ENCODE measurements at places on chromosomes 1 and 21.
A peak's percentile ranks its signal among the peaks of the same experiment; 100 is the strongest.

DNA sequence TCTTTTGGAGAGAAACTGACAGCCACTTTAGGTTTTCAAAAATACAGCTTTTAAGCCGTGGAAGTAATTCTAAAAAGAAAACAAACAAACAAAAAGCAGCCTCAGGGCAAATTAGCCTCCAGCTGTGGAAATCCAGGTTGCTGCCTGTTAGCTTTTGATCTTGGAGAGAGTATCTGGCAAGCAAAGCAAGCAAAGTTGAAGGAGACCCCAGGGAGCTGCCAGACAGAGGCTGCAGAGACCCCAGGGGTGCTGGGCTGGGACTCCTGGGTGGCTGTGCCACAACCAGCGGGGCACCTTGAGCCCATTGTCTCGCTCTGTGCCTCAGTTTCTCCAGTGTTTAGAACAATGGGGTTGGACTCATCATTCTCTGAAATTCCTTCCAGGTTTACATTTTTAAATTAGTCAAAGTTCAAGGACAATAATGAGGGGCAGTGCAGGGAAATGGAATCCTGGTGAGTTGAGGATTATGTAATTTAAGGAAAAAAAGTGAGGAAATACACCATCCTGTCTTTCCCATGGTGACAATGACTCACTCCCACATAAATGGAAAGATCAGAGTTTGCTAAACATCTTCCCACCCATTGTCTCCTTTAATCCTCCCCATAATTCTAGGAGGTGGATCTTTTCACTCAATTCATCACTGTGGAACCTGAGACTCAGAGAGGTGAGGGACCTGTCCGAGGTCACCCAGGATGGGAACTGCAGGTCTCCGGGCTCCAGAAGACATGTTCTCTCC lies 480.5 kb downstream of the MATN1 start:
- DNase-seq: no peak

- DNase-seq: no peak
These were observed 17.8 kb upstream of the NFASC start for GRCh38 chr1:204852854-204853253.

DNA sequence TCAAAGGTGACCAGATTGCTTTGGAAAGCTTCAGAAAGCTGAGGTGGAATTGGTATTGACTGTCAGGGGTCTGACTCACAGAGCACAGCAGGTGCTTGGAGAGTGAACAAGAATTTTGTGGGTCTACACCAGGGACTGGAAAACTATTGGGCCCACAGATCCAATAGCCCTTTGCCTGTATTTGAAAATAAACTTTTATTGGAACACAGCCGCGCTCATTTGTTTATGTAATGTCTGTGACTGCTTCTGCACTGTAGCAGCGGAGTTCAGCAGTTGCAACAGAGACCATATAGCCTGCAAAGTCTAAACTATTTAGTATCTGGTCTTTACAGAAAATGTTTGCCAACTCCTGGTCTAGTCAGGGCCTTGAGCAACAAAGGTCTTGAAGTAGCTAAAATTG lies 315.6 kb downstream of the NFIA start:
- DNase-seq: no peak

- DNase-seq: no peak
These were observed 35.0 kb downstream of the GALNT2 start for GRCh38 chr1:230102046-230102445.

DNA sequence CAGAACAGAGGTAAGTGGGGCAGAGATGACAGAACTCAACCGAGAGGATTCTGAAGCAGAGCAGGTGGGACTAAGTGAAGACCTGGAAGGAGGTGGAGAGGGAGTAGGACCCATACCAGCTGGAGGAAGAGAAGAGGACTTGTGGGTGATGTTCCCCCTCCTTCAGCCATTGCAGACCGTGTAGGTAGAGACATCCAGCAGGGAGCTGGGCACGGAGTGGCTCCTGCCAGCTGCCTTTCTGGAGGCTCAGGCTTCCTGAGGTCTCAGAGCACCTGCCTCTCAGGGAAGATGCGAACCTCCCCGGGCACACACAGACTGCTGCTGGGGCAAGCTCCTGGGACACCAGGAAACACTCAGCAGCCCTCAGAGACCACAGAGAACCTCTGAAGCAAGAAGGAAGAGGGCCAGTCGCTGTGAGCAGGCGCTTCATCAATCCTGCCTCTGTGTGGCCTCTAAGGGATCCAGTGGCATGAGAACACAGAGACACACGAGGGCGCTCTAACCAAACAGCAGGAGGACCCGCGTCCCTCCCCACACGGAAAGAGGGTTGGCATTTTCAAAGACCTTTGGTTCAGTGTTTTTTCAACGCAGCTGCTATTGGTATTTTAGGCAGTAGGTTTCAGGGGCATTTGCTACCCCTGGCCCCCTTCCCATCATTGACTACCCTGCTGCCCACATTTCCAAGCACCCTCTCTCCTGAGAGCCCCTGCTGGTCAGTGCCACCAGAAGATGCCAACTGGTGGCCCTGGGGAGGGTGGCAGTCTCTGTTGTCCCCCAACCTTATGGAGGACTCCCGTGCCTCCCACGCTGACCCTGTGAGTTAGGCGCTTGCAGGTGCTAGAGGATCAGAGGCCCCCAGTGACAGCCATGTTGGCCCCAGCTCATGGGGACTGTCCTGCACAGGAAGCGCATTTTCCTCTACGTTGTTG lies 89.6 kb upstream of the EDN2 start:
- peak; percentile 62 for DNase-seq

DNA sequence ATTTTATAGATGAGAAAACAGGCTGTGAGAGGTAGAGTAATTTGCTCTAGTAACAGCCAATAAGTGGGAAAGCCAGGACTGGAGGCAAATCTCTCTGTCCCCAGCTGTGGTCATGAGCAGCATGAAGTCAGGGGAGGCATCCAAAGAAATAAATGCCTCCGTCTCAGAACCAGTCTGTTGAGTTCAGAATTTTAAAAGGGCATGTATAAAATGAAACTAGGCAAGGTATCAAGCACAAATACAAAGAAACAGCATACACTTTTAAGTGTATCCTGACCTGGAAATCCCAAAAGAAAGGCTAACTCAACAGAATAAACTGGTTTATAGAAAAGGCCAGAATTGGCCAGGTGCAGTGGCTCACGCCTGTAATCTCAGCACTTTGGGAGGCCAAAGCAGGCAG lies 120.0 kb upstream of the B3GALT2 start:
- no peak for DNase-seq

GRCh38 chr1:183879494-183879893 lies 74.6 kb downstream of the RGL1 start:
- no peak for DNase-seq

DNA sequence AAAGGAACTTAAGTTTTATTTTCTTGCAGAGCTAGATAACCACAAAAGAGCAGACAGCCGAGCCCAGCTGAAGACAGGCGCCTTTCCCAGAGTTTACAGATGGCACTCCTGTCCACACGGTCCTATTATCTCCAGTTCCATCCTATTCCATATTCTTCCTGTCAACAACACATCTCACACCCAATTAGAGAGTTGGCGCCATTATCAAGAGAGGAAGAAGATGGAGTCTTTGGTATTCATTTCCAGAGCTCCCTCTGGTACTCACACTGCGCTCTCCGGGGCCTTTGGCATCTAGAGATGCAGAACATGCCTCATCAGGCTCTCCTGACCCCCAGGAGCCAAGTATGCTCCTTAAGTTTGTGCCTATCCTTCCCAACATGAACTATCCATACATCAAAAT lies 43.3 kb upstream of the SIPA1L2 start:
- DNase-seq: no peak

- DNase-seq: peak; percentile 57
These were observed 54.9 kb downstream of the ENAH start for GRCh38 chr1:225597926-225598575.

DNA sequence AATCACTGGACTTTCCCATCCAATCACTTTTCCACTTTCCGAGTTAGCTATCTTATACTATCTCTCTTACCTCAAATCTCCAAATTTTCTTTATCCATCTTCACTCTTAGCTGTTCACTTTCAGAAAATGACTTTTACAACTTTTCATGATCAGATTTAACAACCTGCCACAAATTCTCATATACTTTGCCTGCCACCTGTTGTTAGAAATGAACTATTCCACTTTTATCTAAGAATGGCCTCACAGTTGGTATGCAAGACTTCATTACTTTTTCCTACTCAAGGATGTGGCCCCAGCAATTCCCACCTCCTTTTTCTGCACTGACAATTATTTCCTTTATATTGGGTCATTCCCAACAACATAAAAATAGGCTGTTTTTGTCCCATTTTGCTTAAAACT lies 93.6 kb upstream of the DEPDC1 start:
- peak; percentile 15 for DNase-seq

- DNase-seq: no peak
These were observed 115.1 kb downstream of the SLC30A10 start for GRCh38 chr1:219813294-219813693.

- DNase-seq: no peak
These were observed 7.1 kb downstream of the RNPEP start for GRCh38 chr1:201989354-201990128.

- no peak for DNase-seq
These were observed 127.5 kb downstream of the LBR start for GRCh38 chr1:225300381-225300780.

DNA sequence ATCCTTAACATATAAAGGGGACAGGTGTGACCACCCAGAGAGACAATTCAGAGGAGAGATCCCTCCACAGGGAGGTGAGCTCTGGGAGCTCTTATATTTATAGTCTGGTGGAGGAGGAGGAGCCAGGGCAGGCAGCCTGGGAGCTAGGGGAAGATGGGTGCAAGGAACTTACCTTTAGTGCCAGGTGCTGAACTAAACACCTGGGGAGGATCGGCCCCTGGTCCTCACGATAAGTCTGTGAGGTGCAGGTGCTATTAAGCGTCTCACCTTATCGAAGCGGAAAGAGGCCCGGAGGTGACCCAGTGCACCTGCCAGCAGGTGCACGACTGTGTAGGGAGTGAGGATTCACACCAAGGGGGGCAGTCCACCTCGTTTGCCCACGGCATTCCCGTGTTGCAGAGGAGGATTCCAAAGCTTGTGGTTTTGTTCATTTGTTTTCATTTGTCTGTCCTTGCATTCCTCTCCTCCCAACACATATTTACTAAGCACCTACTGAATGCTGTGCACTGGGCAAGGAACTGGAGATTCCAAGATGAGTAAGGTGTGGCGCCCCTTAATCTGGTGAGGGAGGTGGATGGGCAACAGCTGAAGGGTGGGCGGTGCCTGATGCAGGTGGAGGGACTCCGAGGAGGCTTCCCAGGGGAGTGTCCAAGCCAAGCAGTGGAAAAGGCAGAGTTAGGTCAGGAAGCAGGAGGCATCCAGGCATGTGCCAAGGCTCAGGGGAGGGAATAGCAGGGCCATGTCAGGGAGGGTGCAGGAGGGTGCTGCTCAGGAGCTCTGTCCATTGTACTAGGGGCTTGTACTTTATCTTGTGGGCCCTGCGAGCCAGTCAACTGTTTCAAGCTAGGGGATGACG lies 11.5 kb downstream of the ARHGEF10L start:
- peak; percentile 72 for DNase-seq

GRCh38 chr1:226846786-226847185 lies 23.6 kb upstream of the PSEN2 start:
- no peak for DNase-seq

GRCh38 chr1:200896531-200897196 lies 2.0 kb downstream of the INAVA start:
- peak; percentile 94 for DNase-seq

- DNase-seq: no peak
These were observed 19.3 kb upstream of the PTGS2 start for GRCh38 chr1:186699519-186699918.

DNA sequence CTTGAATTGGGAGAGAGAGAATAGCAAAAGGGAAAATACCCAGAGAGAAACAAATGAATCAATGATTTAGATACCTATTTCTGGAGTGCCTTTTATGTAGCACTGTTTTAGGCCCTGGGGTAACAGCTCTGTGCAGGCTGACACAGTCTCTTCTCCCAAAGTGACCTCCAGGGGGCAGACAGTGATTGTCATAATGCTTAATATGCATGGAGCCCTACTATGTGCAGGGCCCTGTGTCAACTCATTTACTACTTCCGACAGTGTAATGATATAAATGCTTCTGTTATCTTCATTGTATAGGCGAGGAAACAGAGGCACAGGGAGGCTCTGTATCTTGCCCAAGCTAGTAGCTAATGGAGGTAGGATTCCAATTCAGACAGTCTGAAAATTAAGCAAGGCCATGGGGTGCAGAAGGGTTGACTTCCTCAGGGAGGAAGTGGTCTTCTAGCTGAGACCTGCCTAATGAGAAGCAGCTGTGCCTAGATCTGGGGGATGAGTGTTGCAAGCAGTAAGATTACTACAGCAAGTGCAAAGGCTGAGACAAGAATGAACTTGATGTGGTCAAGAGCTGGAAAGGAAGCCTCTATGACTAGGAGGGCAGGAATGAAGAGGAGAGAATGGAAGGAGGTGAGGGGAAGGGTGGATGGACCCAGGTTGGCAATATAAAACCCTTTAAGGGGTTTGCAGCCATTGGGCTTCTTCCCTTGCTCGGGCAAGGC lies 16.2 kb upstream of the SERINC2 start:
- peak; percentile 64 for DNase-seq

Data from renal cortical epithelial cell (primary cell).